ENCODE measurements at places on chromosomes 3 and 15.

DNA sequence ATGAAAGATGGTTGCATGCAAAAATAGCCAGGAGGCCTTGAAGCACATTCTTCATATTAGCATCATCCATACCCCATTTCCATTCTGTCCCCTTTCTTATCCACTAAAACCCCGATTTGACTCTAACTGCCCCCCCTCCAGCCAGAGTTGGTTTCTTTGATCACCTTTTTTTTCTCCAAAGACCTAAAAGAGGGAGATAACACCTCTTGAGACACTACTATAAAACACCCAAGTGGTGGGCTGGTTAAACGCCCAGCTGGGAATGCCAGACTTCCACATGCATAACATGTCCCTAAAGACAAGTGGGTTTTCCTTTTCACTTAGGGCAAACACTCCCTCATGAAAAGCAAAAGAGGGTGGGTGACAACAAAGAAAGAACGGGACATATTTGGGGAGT, 133.9 kb upstream of the WNT5A start:
- DNase-seq = no peak

- DNase-seq = no peak
Observed at GRCh38 chr3:149949181-149949580, 21.5 kb downstream of the PFN2 start.

- DNase-seq = peak; percentile 60
Observed at GRCh38 chr3:187264021-187264420, 27.5 kb downstream of the MASP1 start.

DNA sequence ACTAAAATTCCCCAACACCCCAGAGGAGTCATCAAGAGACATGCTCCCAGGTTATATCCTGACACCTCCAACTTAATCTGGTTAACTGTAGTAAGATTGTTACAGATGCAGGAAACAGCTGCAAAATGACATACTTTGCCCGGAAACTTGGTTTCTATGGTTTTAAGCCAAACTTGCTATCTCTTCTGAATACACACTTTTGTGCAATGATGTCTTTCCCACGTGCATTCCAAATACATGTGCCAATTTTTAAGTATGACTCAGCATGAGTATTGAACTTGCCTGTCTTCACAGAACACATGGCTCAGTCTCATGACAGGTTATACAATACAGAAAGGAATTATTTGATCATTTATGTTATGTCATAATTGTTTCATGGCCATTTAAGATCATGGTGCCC, 207.0 kb upstream of the DCBLD2 start:
- DNase-seq = no peak

DNA sequence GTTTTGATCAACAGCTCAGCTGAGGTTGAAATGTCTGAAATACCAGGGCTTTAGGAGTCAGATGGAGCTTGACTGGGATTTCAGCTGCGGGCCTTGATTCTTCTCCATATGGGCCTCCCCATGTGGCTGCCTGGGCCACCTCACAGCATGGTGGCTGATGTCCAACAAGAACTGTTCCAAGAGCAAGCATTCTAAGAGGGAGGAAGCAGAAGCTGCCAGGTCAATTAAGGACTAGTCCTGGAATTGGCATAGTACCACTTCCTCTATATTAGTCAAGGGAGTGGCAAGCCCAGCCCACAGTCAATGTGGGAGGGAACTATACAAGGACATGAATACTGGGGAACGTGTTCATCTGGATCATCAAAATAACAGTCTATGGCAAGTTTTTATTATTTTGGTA, 181.7 kb upstream of the ANKRD28 start:
- no peak for DNase-seq

DNA sequence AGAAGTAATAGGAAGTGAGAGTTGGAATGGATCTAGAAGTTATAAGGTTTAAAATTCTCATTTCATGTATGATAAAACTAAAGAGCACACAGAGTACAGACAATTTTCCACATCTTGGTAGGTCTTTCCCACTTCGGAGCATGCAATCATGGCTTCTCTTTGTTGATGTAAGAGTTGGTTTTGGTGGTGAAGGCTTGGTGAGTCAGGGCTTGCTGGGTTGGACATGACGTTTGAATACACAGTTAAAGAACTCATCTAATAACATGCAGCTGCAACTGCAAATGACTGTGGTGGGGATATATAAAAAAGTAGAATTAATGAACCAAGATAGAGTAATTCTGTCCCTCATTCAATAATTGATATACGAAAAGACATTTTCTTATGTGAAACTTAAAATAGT, 39.5 kb upstream of the GRM7 start:
- no peak for DNase-seq

DNA sequence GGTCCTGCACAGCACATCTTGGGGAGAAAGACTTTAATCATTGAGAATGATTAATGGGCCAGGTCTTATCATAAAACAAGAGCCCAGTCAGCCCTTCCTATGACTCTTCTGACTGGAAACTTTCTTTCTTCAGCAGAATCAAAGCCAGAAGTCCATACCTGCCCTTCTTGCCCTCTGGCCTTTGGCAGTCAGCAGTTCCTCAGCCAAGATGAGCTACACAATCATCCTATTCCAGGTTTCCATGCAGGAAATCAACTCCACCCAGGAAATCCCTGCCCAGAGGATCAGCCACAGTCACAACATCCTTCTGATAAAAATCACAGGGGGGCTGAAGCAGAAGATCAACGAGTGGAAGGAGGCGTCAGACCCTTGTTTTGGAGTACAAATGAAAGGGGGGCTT, 26.9 kb downstream of the ZNF589 start:
- DNase-seq = peak; percentile 21

DNA sequence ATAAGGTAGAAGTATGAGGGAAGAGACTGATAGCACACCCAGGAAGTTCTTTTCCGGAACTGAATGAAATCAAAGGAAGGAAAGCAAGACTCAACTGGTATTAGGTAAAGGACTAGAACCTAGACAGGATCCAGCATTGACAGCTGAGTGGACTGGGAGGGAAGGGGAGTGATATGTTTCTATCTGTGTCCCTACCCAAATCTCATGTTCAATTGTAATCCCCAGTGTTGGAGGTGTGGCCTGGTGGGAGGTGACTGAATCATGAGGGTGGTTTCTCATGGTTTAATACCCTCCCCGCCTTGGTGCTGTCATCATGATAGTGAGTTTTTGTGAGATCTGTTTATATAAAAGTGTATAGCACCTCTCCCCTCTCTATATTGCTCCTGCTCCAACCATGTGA, 415.9 kb upstream of the KCNMB2 start:
- no peak for DNase-seq

GRCh38 chr3:50524746-50525145, 21.3 kb upstream of the CACNA2D2 start:
- no peak for DNase-seq

Measured in hepatocyte (in vitro differentiated cells).